Activated naive CD4-positive, alpha-beta T cell (primary cell): ENCODE measurements at places on chromosomes 7 and 10.

DNA sequence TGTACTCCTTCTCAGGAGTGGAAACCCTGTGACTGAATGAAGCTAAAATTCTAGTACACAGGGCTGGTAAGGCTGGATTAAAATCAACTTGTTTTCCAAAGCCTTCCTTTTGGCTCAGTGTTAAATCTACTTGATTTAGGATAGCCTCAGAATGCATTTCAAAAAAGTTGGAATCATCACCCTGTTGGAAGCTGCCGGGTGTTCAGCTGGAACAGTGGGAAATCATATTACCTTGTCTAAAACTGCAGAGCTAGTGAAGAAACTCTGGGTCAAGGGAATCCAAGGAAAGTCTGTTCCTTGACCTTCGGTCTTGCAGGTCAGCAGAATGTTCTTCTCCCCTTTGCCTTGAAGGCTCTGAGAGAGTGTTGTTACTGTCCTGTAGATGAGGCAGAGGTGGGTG is 252.1 kb upstream of the INHBA start:
- no peak for DNase-seq

DNA sequence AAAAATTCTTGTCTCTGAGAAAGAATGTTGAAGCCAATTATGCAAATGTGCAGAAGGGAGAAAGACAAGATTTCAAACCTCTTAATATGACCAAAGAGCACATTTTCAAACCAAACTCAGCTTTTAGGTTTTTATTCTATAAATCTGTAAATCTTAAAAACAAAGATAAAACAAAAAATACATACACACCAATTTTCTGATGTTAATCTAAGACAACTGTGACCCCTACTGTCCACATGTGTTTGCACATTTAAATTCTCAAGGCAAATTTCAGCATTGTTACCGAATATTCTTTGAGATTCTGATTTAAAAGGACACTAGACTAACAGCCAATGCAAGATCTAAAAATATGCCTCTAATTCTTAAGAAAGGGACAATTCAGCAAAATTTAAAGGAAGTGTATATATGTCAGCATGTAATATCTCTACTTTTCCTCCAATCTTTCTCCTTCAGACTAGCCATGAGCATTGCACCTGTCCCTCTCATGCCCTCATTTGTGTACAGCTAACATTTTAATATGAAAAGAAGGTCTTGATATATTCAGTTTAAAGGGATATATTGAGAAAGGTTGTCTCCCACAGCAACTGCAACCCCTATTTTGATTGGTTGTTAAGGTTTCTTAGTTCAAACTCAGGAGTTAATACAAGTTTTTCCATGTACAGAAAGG is 417.9 kb downstream of the IPMK start:
- no peak for DNase-seq

- no peak for DNase-seq
Observed at GRCh38 chr7:36215457-36215765, 62.4 kb downstream of the EEPD1 start.

DNA sequence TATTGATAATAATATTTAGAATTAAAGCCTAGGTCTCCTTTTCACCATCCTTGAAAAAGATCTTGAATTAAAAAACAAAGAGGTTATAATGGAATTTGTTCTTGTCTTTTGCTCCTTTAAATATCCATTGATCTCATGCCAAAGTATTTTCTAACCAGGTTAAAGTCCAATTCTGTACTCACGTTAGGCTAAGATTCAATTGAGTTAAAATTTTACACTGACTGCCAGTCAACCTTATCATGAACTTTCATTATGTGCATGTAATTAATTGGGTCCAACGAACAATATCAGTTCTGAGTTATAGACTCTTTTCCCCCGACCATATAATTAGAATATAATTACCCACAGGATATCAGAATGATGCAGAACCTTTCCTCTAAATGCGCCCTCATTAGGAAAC is 266.6 kb downstream of the DGKB start:
- no peak for DNase-seq

DNA sequence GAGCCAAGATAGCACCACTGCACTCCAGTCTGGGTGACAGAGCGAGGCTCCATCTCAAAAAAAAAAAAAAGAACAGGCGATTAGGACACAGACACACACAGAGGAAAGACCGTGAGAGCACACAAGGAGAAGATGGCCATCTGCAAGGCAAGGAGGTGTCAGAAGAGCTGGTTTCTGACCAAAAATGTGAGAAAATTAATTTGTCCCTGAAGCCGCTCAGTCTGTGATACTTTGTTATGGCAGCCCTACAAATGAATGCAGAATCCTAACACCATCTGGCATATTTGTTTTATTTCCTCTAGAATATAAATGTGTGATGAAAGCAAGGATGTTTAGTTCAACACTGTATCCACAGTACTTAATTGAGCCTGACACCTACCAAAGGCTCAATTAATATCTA is 69.7 kb downstream of the ZFAND4 start:
- no peak for DNase-seq

GRCh38 chr10:133279326-133280226 is 2.9 kb upstream of the ADAM8 start:
- no peak for DNase-seq

DNA sequence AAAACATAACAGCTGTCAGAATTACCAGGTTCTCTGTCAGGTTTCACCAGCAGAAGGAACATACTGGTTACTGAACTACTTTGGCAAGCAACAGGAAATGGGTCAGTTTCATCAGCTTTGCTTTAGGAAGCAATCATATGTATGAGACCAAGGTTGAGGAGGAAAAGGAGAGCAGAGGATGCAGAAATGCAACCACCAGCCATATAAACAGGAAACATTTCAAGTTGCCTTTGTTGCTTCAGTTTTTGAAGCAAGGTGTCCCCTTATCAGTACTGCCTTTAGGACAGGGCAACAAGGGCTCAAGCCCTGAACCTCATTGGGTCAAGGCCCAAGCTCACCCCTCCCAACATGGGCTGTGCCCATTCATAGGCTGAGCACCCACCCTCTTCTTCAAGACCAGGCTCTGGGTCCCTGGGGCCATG is 10.2 kb downstream of the HIPK2 start:
- DNase-seq: no peak

DNA sequence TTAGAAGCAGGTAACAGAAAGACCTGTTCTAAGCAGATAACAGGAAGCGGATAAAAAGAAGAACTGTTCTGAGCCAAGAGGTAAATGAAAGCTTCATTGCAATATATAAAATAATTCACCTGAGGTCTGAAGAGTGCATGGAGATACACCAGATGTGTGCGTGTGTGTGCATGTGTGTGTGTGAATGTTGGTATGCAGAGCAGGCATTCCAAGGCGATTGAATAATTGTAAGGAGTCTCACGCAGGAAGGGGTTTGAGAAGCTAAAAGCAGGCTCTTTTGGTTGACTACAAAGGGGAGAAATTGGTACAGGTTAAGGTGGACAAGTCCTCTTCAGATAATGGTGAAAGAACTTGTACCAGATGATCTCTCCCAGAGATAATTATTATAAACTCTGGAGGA is 450.6 kb downstream of the DNAJB9 start:
- no peak for DNase-seq

DNA sequence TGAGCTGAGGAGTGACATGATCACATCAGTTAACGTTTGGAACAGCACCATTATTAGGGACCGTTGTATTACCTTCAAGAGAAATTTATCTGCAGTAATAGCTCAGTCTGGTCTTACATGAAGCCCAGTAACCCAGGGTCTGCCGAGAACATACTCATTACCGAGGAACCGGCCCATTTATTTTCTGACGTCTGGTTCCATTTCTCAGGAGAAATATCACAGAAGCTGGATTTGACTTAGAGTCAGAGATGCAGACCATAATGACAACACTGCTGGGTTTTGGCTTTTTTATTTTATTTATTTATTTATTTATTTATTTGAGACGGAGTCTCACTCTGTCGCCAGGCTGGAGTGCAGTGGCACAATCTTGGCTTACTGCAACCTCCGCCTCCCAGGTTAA is 163.1 kb downstream of the CCDC3 start:
- DNase-seq: no peak

DNA sequence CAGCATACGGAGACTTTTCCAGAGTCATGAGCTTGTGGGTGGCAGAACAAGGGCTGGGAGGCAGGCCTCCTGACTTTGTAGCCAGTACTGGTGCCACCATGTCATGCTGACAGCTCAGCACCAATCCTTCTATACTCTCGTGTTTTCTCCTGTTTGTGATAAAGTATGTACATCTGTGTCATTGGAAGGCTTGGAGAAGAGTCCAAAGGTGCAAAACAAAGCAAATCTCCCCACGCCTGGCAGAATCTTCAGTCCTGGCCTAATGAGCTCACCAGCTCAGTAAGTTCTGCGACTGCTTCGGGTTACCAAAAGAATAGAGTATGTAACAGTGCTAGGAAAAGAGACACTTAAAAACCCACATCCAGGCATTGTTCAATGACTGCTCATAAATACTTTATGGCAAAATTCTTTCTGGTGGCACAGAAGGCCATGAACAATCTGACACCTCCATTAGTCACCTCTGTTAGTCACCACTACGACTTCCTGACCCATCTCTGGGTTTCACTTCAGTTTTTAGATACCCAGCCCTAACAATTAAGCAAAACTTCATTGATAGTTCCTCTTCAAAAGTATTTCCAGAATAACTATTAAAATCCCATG is 24.5 kb downstream of the STEAP1 start:
- DNase-seq: no peak

GRCh38 chr10:15399060-15399661 is 28.1 kb upstream of the FAM171A1 start:
- DNase-seq: no peak

GRCh38 chr7:7988706-7989105 is 20.1 kb downstream of the GLCCI1 start:
- DNase-seq: no peak

DNA sequence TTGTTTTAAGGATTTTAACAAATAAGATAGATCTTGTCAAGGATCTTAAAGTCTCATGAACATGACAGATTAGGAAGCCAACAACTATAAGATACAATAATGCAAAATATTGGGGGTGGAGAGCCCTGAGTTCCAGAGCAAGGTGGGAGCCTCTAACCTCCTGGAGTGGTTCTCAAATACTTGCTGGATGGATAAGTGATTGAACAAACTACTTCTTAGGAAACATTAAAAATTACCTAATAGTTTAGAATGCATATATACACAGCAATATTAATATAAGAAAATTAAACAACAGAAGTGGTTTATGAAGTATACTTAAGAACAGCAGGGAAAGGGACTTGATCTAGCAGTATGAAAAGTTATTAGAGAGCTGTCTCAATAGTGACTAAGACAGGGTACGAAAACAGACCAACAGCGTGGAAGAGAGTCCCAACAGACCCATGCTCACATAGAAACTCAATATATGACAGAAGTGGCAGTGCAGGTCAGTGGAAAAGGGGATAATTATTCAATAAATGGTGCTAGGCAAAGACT is 28.3 kb downstream of the CRPPA start:
- DNase-seq: no peak

DNA sequence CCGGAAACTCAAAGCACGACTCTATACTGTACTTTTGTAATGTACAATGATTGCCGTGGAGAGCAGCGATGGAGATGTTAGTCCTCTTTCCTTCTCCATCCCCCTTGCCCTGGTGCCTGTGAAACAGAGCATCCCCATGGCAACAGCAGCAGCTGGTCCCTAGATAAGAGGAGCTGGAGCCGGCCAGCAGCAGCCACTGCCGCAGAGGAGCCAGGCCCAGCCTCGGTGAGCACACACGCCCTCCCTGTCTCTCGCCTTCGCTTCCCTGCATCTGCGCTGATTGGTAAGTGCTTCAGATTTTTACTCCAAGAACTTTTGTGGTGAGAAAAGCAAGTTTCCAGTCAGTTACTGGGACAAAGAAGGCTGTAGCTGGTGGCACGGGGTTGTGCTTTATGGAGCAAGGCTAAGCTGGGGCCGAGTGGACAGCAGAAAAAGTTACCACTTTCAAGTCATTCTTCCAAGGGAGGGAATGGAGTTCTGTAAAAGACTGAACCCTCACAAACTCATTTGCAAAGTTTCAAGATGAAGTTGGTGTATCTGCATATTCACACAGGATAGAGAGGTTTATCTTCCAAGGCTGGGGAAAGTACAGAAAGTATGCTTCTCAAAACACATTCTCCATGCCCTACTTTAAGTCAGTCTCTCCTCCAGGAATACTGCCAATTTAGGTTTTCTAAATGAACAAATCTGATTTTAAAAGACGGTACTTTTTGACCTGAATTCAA is at the start of gene PPP1R17:
TSS of gene PPP1R17 (plus strand) at position 192 of the 725 bp plus-strand sequence. CDS start 5,227 bp downstream, outside the sequence.
- DNase-seq: no peak

GRCh38 chr7:107898997-107899594 is 8.1 kb downstream of the DLD start:
- no peak for DNase-seq

- DNase-seq: no peak
Observed at GRCh38 chr10:53598914-53599313, 826.3 kb upstream of the MBL2 start.

GRCh38 chr10:124941823-124942222 is at the start of gene ZRANB1:
Gene ZRANB1, plus strand, starts transcription at chr10:124942123. Its CDS starts 371 bp downstream, at chr10:124942494.
- DNase-seq: no peak

- DNase-seq: no peak
Observed at GRCh38 chr10:94916423-94916822, 22.0 kb upstream of the CYP2C9 start.

DNA sequence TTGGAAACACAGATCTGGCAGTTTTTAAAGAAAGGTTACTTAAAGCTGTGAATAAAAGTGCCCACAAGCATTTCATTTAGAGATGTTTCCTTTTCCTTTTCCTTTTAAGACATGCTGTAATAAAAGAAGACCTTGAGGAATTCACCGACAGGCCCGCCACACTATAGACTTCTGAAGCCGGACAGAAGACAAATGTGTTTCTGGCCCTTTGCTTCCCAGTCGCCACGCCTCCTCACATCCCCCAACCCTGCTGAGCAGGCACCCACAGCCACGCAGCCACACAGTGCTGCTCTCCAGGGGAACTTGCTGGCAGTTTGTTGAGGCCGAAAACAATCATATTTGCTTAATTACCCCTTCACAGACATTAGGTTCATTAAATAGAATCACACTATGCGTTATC is 83.4 kb downstream of the SLC25A13 start:
- no peak for DNase-seq

DNA sequence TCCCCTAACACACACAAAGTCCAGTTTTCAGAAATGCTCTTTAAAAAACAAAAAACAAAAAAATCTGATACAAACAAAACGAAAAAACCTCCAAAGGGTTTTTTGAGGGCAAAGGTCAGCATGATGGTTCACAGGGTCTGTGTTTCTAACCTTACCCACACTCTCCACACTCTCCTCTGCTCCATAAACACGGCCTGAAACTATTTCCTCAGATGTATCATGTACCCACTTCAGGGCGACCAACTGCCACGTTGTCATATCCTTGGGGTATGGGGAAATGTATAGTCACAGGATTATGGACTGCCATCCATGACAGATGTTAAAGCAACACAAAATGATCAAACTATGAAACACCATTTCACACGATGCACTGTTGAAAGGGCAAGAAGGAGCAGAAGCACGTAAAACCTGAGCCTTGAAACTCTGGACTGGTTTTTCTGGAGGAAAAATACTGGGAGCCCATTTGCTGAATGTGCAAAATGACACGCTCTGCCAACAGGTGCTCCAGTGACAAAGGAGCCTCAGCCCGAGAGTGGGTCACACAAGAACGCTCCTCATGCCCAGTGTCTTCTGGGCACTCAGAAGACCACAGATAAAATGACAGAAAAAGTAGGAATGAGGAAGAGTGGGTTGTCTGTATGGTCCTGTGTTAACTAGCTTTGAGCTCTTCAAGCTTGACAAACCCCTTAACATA is 15.8 kb downstream of the NAPEPLD start:
- no peak for DNase-seq
